Daoy (cell line): ENCODE measurements at places on chromosomes 12 and 14. TPM values are rescaled to one million over a fixed set of nuclear protein-coding genes. Genes with fewer than 3 reads are reported as not detected.

FSCB gene
- not detected in 2 replicates for total RNA-seq

GPX2 gene
- not detected in 2 replicates for total RNA-seq

NDRG2 gene
- total RNA-seq: 6.3 and 22.7 TPM in 2 replicates

RNASE7 gene
- not detected in 2 replicates for total RNA-seq

ALX1 gene
- total RNA-seq: 1.0 and 2.9 TPM in 2 replicates

TWF1 gene
- total RNA-seq: 179 and 202 TPM in 2 replicates

GRCh38 chr12:47746073-47746472 is 12.6 kb downstream of the RAPGEF3 start:
- no peak for DNase-seq

DNA sequence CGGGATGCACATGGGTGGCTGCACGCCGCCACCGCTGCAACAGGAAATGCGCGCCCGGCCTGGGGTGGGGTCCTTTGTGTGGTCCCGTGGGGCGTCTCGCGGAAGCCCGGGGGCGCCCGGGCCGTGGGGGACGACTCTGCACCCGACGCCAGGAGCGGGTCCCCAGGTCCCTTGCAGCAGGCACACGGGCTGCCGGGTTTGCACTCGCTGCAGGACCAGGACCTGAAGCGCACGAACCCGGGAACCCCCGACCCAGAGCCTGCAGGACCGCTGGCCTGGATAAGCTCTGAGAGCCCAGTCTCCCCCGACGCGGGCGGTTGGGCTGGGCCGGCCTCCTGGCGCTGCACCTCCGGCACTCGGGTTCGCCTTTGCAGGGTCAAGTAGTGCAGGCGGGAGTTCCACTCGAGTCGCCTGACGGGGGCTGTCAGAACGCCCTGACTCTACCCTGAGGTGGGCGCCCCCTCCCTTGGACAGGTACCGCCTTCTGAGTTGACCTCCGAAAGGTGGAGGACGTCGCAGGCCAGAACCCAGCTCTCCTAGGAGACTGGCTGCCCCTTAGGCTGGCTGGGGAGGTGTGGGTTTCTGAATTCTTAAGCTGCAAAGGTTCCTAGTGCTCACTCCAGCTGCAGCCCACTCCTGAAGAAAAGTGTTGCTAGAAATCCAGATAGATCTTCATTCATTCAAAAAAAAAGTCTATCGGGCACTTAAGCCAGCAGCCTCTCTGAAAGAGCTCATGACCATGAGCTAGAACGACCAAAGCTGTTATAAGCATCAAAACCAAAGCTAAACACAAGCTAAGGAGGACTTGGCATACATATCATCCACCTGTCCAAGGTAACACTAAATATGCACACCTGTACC is 68.0 kb downstream of the RNF34 start:
- DNase-seq: peak; percentile 49

- DNase-seq: peak; percentile 56
These were observed 8.1 kb downstream of the DNAI7 start for GRCh38 chr12:25186788-25187402.

- no peak for DNase-seq
These were observed 152.8 kb upstream of the PTPRQ start for GRCh38 chr12:80291108-80291754.

DNA sequence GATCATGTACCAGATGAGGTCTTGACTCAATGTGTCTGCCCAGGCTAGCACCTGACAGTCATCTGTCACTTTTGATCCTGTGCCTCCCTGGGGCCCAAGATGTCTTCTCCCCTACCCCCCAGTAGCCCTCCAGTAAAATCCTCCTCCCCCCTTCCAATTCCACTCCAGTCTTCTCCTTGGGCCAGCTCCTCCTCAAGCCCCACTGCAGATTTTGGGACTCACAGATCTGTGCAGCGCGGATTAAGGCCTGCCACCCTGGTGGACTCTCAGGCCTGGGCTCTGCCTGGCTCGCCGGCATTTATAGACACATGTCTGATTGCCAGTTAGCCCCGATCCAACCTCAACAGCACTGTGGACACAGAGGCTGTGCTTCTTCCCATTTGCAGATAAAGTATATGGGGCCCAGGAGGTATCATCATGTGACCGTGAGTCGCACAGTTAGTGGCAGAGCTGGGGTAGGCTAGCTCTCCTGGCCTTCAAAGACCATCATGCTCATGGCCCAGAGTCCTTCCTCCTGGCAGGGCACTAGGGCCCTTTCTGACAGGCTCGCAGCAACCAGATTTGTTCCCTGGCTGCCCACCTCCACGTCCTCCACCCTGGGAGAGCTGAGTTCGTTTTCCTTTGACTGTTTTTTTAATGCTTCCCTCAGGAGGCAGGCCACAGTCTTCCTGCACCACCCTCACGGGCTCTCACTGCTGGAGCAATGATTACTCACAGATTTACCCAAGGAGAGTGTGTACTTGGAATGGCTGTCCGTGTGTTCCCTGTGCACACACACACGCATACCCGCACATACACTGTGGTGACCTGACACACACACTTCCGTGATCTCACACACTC is 98.3 kb upstream of the DIO3 start:
- peak; percentile 29 for DNase-seq

GRCh38 chr12:64083285-64084210 is 138.5 kb downstream of the KICS2 start:
- DNase-seq: peak; percentile 69

DNA sequence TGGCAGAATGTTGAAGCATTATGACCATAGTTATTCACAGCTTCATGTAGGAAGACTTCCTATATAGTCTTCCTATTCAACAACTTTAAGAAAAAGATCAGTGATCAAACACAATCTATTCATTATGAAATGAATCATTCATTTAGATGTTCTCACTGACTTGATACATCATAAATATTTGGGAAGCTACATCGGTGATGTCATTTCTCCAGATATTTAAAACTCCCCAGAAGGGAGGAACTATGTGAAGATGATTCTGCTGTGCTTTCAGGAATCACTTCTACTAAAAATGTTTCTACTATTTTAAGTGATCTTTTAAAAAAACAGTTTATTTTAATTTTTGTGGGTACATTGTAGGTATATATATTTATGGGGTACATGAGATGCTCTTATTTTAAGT is 316.4 kb downstream of the BCAT1 start:
- no peak for DNase-seq

- no peak for DNase-seq
These were observed 23.6 kb downstream of the IRF2BPL start for GRCh38 chr14:77004711-77005460.

GRCh38 chr14:98183556-98183955 is 1088.4 kb downstream of the BCL11B start:
- DNase-seq: no peak

DNA sequence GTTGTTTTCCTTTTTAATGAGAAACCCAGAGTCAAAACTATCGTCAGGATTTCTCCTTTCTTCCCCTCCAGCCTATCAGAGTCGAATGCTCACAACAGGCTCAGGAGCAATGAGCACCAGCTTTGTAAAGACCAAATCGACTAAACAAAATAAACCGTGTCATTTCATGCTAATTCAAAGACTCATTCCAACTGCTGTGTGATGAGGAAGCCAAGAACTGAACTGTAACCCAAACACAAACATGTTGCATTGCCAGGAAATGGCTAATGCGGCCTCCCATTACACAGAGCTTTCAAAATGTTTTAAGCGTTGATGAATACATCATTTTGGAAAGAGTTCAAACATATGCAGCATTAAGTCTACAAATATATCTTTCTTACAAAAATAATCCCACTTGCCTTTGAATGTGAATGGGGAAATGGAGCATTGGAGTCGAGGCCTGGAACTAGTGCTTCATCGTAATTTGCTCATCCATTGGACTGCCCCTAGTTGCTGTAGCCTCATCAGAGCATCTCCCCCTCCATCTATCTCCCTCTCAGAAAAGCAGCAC is 349.5 kb downstream of the GXYLT1 start:
- no peak for DNase-seq

- peak; percentile 16 for DNase-seq
These were observed 32.3 kb downstream of the KCNK13 start for GRCh38 chr14:90093942-90094595.

DNA sequence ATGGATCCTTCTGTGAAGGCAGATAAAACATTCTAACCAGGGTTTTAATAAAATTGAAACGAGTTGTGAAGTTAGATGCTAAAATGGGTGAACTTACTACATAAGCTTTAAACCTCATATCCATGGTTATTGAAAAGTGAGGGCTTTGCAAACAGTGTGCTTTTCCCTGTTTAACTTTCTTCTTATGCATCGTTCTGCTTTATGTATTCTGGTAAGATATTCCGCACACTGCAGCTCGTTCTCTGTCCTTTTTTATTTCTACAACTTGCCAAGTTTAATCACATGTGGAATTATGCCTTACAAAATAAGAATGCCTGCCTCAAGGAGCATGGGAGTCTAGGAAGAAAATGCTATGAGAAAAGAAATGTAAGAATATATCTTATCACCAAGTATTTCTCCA is 30.9 kb downstream of the PELI2 start:
- no peak for DNase-seq

- DNase-seq: peak; percentile 74
These were observed 10.4 kb downstream of the SLC15A4 start for GRCh38 chr12:128813392-128813791.

DNA sequence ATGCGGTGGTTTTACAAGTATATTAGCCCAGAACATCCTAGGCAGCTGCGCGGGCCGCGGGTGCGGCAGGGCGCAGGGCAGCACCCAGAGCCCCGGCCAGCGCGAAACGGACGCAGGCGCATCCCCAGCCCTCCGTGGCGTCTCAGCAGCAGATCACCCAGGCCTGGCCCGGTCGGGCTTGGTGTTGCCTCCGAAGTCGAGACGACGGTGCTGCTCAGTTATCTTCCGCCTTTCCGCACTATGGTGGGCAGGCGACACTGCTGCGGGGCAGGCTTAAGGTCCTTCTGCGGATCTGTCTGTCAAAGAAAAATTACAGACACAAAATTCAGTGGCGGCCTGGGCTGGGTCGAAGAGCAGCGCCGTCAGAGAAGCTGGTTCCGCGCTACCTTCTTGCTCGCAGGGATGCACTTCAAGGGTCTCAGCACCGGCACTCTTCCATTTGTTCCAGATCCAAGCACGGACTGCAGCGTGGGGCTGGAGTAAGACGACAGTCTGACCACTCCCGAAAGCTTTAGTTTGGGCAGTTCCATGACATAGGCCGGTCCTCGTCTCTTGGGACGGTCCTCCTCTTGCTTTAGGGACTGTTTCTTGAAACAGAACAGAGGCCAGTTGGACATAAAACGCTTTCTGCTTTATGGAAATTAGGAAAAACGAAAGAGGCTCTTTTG is 75.8 kb downstream of the MOK start:
- DNase-seq: no peak

DNA sequence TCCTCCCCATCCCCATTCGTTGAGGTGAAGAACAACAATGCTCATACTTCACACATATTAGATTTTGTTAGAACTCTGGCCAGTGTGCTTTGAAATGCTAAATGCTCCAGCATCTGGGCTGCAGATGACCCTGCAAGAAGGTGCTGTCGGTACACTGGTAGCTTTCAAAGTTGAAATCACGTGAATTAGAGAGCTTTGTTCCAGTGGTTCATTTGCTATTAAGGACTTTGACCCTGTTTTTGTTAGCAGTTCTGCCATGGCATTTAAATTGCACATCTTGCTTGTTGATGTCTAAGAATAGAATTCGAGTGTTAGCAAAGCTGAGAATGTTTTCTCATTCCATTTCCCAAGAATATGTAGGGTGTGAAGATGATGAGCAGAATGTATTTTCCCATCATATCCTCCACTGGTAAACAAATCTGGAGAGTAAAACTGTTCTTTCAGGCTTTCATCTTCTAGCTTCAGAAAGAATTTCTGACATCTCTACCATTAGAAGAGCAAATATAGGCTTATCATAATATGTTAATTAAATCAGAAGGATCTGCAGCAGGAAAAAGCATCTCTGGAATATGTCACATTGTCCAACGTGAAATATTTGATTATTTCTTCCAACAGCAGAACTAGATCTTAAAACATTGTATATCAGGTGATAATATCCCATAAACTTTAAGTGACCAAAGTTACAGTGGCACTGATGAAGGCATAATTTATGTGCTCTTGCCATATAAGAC is 98.8 kb upstream of the PDE3A start:
- no peak for DNase-seq
